ENCODE measurements at places on chromosomes 3 and 15. TPM values are rescaled to one million over a fixed set of nuclear protein-coding genes. Genes with fewer than 3 reads are reported as not detected.
A peak's percentile ranks its signal among the peaks of the same experiment; 100 is the strongest.

The KBTBD13 gene
- not detected for total RNA-seq

GRCh38 chr3:52849656-52850055, 14.8 kb upstream of the MUSTN1 start:
- H3K4me3 ChIP-seq: no peak overlapping the region
- no peak for DNase-seq
- H3K27me3 ChIP-seq: no peaks in the 10 kb centered on the region
- no peak overlapping the region for H3K27ac ChIP-seq
- H3K4me1 ChIP-seq: peaks cover 5% of the 10 kb centered on the region

DNA sequence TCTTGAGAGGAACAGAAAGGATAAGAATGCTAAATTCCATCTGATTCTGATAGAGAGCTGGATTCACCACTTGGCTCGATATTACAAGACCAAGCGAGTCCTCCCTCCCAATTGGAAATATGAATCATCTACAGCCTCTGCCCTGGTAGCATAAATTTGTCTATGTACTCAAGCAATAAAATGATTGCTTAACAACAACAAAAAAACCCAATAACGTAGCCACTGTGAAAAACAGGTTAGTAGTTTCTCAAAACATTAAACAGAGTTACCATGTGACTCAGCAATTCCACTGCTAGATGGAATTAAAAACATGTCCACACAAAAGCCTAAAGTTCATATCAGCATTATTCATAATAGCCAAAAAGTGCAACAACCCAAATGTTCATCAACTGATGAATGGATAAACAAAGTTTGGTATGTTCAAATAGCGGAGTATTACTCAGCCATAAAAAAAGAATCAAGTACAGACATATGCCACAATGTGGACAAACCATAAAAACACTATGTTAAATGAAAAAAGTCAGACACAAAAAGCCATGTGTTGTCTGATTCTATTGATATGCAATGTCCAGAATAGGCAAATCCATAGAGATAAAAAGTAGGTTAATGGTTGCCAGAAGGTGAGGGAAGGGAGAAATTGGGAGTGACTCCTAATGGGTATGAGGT, 16.8 kb downstream of the BCL2L10 start:
- no peaks in the 10 kb centered on the region for H3K36me3 ChIP-seq
- peaks cover 14% of the 10 kb centered on the region for H3K4me1 ChIP-seq
- peak overlapping the region; percentile 58 for H3K27ac ChIP-seq
- no peak for DNase-seq
- no peak overlapping the region for H3K4me3 ChIP-seq

DNA sequence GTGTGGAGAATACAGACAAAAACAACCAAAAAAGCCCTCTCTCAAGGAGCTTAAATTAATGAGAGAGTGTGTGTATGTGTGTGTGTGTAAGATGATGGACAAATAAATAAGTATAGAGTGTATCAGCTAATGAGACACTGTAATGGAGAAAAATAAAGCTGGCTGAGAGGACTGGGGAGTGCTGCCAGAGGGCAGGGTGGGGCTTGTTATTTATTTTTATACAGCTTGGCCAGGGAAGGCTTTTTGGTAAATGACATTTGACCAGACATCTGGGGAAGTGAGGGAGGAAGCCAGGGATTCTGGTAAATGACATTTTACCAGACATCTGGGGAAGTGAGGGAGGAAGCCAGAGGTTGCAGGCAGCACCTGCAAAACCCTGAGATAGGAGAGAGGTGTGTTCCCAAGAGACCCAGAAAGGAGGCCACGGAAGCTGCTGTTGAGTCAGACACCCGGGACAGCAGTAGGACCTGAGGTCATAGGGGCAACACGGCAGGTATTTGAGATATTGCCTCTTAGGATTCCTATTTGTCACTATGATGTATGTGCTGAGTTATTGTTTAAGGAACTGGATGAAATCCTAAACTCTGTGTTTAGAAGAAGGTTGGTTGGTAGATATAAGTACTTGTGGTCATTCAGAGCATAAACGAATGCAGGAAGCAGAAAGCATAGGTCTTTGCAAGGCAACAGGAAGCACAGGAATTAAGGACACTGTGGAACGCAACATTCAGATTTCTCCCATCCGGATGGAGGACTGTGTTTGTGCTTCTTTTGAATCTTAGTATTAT, 2.7 kb downstream of the SV2B start:
- peaks cover 22% of the 10 kb centered on the region for H3K27me3 ChIP-seq
- peaks cover 6% of the 10 kb centered on the region for H3K4me1 ChIP-seq
- no peak overlapping the region for H3K4me3 ChIP-seq

All from tibial nerve (tissue), 4 donors.